NCI-H460 (cell line): ENCODE measurements at places on chromosomes 1 and 21. TPM values are rescaled to one million over a fixed set of nuclear protein-coding genes. Genes with fewer than 3 reads are reported as not detected.

GRCh38 chr1:31633117-31633516 lies 11.6 kb downstream of the PEF1 start:
- peak; percentile 8 for DNase-seq

DNA sequence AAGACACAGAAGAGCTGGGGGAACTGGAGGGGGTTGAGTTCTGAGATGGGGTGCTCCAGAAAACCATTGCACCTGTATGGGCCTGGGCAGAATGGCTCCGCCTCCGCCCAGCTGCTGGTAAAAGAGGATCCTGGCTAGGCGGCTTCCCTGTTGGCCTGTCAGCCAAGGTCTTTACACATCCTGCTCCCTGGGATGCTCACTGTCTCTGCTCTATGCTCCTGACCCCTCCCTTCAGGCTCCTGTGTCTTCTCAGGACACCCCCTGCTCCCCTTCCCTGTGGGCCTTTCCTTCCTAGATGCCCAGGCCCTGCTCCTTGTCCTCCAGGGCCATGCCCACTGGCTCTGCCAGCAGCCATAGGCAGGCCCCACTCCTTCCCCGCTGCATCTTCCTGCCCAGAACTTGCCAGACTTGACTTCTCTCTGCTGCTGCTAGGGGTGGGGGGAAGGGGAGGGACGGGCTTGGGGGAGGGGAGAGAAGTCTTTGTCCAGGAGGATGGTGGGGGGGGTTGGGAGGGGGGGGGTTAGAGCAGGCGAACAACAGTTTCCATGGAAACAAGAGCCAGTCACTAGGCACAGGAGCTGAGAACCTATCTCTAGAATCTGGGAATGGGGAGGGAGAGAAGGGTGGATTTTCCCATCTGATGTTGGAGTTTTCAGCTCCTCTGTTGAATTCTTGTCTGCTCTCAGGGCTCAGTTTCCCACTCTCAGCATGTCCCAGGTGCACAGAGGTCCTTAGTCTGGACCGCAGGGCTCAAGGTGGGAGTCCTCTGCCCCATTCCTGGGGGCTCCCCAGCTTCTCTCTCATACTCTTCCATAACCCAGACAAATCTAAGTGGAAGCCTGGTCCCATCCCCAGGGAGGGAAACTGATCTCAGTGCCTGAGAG lies 10.6 kb downstream of the CELSR2 start:
- DNase-seq, result no peak

- no peak for DNase-seq
Measured at GRCh38 chr1:36851087-36851486, 183.2 kb downstream of the GRIK3 start.

DNA sequence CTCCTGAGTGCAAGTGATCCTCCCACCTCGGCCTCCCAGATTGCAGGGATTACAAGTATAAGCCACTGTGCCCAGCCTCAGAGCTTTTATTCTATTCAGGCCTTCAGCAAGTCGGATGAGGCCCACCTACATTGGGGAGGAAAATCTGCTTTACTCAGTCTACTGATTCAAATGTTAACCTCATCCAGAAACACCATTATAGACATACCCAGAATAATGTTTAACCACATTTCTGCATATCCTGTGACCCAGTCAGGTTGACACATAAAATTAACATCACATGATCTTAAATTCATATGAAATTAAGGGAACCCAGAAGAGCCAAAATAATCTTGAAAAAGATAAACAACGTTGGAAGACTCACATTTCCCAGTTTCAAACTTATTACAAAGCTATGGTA lies 14.9 kb downstream of the IL20 start:
- DNase-seq, result no peak

- DNase-seq, result no peak
Measured at GRCh38 chr1:8529901-8530300, 212.0 kb downstream of the SLC45A1 start.

DNA sequence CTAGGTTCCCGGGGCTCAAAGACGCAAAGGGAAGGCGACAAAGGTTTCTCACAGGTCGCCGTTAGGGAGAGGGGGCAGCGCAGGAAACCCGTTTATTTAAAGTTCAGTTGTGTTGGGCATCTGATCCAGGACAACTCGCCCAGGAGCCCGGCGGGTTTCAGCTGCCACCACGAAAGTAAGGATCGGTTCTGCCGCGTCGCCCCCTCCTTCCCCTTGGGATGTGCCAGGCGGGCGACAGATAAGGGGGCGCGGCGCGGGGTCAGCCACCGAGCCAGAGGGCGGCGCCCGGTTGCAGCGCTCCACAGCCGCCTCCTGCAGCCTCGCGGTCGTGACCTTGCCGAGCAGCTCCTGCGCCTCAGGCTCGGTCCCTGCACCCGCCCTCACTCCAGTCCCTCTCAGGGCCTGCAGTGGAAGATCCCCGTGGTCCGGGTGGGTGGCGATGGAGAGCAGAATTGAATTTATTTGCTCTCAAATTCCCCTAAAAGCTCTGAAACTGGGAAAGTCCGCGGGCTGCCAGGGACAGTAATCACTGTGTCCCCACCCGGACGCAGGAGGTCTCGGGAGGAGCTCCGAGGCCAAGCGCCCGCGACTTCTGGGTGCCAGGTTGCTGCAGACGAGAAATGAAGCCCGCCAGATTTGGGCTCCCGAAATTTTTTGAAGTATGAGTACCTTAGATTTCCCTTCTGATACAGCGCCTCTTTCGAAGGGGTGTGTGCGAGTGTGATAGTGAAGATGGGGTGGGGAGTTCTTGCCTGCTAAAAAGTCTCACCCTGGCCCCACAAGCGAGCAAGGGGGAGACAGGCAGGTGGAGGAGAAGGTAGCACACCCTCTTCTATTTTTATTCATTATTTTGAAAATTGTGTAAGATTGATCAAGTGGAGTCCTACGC lies 28.4 kb upstream of the NFIA start:
- DNase-seq, result no peak

GRCh38 chr1:146039844-146040194 lies 18.3 kb upstream of the HJV start:
- no peak for DNase-seq

- DNase-seq, result no peak
Measured at GRCh38 chr1:201224666-201225370, 34.2 kb downstream of the IGFN1 start.

- no peak for DNase-seq
Measured at GRCh38 chr1:72278461-72278860, 3.9 kb downstream of the NEGR1 start.

DNA sequence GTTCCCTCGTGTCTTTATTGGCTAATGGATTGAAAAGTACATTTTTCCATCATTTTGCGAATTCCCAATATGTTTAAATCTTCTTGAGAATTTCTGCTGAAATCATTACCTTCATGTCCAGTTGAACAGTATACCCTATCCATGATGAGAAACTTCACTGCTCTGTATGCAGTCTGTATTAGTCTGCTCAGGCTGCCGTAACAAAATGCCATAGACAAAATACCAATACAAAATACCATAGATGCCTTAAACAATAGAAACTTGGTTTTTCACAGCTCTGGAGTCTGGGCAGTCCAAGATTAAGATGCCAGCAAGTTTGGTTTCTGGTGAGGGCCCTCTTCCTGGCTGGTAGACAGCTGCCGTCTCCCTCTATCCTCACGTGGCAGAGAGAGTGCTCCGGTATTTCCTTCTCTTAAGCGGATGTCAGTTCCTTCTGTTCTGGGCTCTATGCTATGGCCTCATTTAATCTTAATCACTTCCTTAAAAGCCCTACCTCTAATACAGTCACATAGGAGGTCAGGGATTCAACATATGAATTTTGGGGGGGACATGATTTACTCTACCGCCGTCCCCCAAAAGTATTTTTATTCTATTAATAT lies 27.0 kb downstream of the CXADR start:
- no peak for DNase-seq

GRCh38 chr21:26100573-26100972 lies 70.0 kb downstream of the APP start:
- DNase-seq, result no peak

DNA sequence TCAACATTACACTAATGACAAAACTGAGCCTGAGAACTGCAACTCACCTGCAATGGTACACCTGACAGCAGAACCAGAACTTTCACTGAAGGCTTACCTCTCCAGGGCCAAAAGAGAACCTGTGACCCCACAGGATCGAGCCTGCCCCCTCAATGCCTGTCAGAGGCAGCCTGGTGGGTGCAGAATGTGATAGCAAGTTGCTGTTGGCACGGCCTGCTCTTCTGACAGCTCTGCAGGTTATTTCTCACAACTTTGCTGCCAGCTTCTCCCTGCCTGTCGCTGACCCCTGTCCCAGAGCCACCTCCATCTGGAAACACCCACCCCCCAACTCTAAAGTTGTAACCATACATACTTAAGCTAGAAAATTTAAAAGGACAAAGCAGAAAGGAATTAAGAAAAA lies 35.2 kb downstream of the HIVEP3 start:
- no peak for DNase-seq

GRCh38 chr1:54806931-54807611 lies 5.9 kb upstream of the TTC22 start:
- no peak for DNase-seq

GRCh38 chr21:18387994-18388393 lies 15.6 kb downstream of the TMPRSS15 start:
- DNase-seq, result no peak

- no peak for DNase-seq
Measured at GRCh38 chr1:19078536-19078935, 122.1 kb upstream of the IFFO2 start.

GRCh38 chr1:111952125-111952657 lies 37.3 kb downstream of the KCND3 start:
- no peak for DNase-seq

DNA sequence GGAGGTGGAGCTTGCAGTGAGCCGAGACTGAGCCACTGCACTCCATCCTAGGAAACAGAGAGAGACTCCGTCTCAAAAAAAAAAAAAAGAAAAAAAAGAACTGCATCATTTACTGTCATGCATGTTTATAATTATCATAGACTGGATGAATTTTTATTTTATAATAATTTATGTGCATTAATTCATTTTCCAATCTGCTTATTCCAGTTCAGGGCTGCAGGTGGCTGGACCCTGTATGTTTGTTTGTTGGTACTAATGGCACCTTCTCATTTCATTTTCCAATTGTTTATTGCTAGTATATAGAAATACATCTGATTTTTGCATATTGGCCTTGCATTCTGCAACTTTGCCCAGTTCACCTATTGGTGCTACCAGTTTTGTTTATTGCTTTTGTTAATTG lies 19.0 kb upstream of the SOX13 start:
- DNase-seq, result no peak

DNA sequence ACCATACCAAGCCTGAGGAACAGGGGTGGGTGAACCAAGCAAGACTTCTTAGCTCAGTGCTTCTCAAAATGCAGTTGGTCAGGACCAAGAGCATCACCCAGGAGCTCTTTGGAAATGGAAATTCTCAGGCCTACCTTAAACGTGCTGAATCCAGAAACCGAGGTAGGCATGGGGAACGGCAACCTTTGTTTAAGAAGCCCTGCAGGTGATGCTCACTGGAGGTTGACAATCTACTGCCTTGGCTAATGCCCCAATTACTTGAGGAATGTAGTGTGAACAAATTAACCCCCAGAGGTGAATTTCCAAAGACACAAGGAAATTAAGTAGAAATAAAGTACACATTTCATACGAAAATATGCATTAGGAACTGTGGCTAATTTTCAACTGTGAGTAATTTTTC lies 5.3 kb downstream of the PTPN14 start:
- no peak for DNase-seq

GRCh38 chr21:46157396-46157986 lies 2.1 kb upstream of the FTCD start:
- no peak for DNase-seq

GRCh38 chr1:232511172-232511571 lies 118.8 kb downstream of the SIPA1L2 start:
- peak; percentile 59 for DNase-seq

- DNase-seq, result no peak
Measured at GRCh38 chr1:223837206-223837605, 8.5 kb downstream of the TP53BP2 start.

- no peak for DNase-seq
Measured at GRCh38 chr1:89309828-89310227, 37.2 kb upstream of the GBP5 start.

DNA sequence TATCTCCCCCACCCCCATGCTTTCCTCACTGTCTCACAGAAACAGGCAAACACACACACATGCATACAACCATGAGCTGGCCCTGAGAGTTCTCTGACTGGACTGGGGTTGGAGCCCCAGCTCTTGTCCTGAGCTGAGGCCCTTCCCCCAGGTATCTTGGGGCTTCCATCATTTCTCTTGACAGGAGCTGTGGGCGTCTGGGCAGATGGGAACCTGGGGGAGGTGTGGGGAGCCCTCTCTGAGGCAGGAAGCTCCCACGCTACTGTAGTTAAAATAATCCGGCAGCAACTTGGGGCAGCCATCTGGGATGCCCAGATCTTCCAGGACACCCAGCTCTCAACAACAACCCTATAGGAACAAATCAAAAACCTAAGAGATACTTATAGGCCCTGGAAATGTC lies 2.7 kb upstream of the KIF21B start:
- no peak for DNase-seq

GRCh38 chr1:235892734-235893413 lies 26.2 kb upstream of the LYST start:
- DNase-seq, result no peak

- peak; percentile 64 for DNase-seq
Measured at GRCh38 chr1:193183019-193183627, 3.3 kb downstream of the B3GALT2 start.

DNA sequence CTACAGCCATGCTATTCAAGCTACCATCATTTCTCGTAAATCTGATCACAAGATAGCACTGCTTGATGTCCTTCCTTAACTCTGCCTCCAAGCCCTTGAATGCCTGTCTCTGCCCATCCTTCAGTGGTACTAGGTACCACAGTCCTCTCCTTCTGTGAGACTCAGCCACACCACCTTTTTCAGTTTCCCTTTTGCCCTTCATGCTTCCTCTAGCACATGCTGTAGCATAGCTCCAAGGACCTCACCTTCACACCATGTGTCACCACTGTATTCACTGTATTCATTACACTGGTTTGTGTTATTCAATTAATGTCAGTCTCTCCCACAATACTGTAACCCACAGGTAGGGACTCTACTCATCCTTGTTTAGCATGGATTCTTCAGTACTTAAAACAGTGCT lies 8.0 kb upstream of the TP53BP2 start:
- no peak for DNase-seq

DNA sequence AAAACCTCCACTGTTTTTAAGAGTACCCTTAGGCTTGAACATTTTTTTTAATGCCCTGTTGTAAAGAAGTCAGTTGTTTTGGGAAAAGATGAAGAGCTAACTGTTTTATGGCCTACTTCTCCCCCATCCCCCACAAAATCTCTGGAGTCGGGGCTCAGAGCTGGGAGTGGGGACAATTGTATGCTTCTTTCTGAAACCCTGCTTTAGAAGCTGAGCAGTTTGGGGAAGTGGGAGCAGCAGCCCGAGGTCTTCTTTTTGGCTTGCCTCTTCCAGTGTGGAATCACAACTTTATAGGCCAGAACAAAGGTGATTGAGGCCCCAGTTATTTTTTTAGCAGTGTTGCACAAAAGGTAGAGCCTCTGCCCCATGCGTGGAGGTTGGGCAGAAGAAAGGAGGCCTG lies 25.2 kb downstream of the PPP2R5A start:
- no peak for DNase-seq

- no peak for DNase-seq
Measured at GRCh38 chr1:55196433-55197035, 18.6 kb downstream of the USP24 start.

Gene BEND5
- not detected in 2 replicates for total RNA-seq

Gene FCRL1
- total RNA-seq, result not detected in 2 replicates

Gene TRAF5
- 12.3 and 15.1 TPM in 2 replicates for total RNA-seq

Gene CHIA
- total RNA-seq, result not detected in 2 replicates

Gene PADI3
- not detected in 2 replicates for total RNA-seq

Gene ANKRD34A
- total RNA-seq, result 1.2 and 1.6 TPM in 2 replicates
